ENCODE measurements at places on chromosomes 1 and 21. TPM values are rescaled to one million over a fixed set of nuclear protein-coding genes. Genes with fewer than 3 reads are reported as not detected.

DNA sequence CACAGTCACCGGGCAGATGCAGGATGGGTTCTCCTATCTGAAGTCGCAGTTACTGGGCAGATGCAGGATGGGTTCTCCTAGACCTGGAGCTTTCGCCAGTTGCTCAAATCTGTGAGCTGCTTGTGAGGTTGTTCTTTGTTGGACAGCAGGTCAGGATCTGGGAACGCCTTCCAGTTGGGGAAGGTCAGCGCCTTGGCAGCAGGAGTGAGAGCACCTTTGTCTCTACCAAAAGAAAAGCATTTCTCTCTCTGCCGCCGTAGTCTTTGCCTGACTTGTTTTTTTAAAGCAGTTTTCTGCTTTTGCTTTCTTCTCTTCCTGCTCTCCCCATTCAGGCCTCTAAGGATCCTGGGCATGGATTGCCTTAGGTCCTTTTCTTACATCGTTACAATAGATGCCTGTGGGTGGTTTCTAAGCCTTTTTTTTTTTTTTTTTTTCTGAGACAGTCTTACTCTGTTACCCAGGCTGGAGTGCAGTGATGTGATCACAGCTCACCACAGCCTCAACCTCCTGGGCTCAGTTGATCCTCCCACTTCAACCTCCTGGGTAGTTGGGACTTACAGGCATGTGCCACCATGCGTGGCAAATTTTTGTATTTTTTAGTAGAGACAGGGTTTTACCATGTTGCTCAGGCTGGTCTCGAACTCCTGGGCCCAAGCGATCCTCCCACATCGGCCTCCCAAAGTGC is 15.7 kb downstream of the PEX14 start:
- DNase-seq, result no peak

DNA sequence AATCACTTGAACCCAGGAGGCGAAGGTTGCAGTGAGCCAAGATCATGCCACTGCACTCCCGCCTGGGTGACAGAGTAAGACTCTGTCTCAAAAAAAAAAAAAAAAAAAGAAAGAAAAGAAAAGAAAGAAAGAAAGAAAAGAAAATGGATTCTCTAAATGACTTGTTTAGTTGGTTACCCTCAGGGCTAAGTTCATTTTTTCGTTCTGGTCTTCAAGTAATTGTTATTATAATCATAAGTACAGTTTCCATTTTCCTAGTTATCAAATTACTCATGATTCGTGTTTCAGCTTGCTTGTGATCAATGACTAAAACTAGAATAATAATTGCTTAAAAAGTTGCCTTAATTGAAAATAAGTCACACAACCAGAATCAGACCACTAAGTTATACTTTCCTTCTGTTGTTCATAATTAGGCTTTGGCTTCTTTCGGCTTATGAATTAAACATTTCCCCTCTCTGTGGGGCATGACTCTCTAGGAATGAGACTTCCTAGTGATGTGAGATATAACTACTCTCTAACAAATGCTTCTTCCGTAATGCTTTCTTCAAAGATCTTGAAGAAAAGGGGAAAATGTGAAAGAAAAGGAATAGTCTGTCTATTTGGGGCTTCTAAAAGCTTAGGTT is 9.6 kb upstream of the RLF start:
- no peak for DNase-seq

- DNase-seq, result no peak
These were observed 110.7 kb upstream of the IVNS1ABP start for GRCh38 chr1:185427776-185428175.

GRCh38 chr1:45501505-45501859 is 1.4 kb downstream of the MMACHC start:
- no peak for DNase-seq

GRCh38 chr21:44548381-44548780 is 2.9 kb downstream of the KRTAP10-2 start:
- no peak for DNase-seq

DNA sequence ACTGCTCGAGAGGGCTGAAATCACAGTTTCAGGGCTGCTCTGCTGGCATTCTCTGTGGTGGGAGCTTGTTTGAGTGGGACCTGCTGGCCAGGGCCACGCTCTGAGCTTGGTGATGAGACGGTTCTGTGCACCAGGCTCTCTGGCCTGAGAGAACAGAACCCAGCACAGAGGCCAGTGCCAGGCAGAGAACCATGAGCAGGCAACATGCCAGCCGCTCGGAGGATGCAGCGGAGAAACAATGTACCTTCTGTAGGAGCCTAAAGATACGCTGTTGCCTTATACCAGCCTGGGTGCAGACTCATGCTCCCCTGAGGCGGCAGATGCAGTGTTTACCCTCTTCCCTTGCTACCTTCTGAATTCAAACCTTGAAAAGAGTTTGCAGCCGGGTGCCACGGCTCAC is 10.0 kb downstream of the C2CD2 start:
- DNase-seq, result no peak

SLC5A9 gene
- total RNA-seq, result 0.16 TPM

DDR2 gene
- total RNA-seq, result 20.5 TPM
